ENCODE measurements at places on chromosomes 1 and 21. TPM values are rescaled to one million over a fixed set of nuclear protein-coding genes. Genes with fewer than 3 reads are reported as not detected.

SEC22B gene
- 19.7 TPM for total RNA-seq

CLSTN1 gene
- 507 TPM for total RNA-seq

HCN3 gene
- total RNA-seq: 1.1 TPM

TTC34 gene
- total RNA-seq: 0.07 TPM

VWA1 gene
- 18.4 TPM for total RNA-seq

TMED5 gene
- total RNA-seq: 106 TPM

OR2T29 gene
- total RNA-seq: not detected

STUM gene
- total RNA-seq: not detected

CTSS gene
- total RNA-seq: 2.1 TPM

PTPN22 gene
- total RNA-seq: 0.57 TPM
